ENCODE measurements at places on chromosomes 3 and 15.

GRCh38 chr15:78050826-78051225 lies 26.7 kb downstream of the TBC1D2B start:
- DNase-seq: peak; percentile 69

DNA sequence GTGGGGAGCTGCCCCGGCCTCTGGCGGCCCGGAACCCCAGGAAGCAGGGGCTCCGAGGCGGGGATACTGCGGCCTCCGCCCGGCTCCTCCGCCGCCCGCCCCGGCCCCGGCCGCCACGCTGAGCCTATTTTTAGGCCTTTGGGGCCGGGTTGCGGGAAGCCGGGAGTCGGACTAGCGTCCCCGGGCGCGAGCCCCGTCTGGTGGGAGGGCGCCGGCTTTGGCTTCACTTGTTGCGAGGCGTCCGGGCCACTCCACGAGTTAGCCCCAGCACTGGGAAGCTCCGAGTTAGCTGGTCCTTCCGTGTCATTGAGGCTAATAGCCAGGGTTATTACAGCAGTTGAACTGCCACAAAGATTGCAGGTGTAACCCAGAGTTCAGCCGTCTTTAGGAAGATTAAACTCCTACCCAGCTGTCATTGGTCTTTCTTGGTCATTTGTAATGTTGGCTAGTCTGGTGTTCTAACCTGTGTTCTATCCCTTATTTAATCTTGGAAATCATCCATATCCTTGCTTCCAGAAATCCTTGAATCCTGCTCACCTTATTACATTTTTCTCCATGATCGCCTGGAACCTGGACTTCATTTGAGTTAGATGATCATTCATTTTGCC lies 791 bp downstream of the GYG1 start:
- DNase-seq: peak; percentile 65

GRCh38 chr3:68963891-68964290 lies 31.5 kb upstream of the TAFA4 start:
- DNase-seq: no peak

GRCh38 chr15:83106994-83107840 lies at the start of gene TM6SF1:
TM6SF1 (plus strand) TSS chr15:83107645; CDS start chr15:83107681, 36 bp downstream.
- DNase-seq: no peak

DNA sequence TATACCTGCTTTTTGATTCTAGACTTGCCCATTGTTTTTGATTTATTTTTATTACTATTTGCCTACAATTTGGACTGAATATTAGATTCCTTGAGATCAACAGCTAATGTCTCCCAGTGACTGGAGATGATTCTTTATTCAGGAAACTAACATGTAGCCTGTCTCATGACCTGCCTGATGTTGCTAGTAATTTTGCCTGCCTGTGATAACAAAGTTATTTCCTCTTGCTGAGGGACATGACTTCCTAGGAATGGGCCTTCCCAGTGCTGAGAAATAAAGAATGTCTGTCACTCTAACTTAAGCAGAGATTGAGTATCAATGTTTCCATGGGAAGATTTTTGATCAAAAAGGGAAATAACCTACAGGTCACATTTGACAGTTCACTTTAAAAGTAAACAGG lies 13.4 kb upstream of the NPHP3 start:
- no peak for DNase-seq

All from right hindlimb (tissue), 1 donor.